ENCODE measurements at places on chromosomes 7 and 10.

DNA sequence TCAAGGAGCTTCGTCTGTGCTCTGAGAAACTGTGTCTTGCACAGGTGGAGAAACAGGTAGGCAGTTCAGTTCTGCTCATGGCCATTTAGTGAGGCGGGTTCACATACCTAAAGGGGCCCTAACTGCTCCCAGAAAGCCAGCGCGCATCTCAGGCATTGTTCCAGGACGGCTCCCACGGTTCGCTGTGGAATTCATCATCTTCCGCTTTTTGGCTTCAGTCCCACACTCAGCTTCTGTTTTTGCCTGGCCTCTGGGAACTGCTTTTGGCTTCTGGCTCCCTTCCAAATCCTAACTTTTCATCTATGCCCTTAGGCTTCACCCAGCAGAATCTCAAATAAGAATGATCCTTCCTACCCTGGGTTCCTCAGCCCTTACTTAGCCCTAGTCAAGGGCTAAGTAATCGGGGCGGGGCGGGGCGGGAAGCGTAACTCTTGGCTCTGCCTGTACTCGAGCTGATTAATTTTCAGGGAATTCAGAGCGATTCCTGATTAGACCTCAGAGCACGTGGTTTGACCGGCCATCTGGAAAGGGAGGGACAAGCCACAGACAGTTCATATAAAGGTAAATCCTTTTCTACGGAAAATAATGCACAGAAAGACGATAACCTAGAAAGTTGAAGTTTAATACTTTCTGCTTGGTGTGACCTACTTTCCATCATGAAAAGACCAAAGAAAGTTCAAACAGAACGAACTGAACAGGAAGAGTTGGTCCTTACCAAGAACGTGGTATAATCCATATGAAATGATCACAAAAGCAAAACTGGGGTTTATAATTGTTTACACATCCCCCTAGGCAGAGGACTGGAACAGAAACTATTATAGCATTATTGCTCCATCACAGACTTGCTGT is 105.7 kb downstream of the ST8SIA6 start:
- peak; percentile 83 for DNase-seq

DNA sequence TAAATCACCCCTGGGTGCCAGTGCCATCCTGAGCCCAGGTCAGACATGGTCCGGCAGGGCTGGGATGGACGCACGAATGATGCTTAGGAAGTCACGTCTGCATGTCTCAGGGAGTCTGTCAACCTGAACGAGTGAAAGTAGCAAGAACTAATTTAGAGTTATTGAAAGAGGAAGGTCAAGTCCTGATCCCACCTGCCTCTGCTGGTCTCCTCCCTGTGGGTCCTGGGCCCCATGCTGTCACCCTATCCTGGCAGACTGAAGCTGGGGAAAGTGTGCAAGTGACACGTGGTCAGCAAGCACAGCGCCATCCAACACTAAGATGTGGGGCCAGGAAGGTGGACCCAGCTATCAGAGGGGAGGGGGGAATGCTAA is 26.1 kb upstream of the GRID1 start:
- DNase-seq, result no peak

- DNase-seq, result no peak
These were observed 273.4 kb upstream of the PHYHIPL start for GRCh38 chr10:58903071-58903470.

DNA sequence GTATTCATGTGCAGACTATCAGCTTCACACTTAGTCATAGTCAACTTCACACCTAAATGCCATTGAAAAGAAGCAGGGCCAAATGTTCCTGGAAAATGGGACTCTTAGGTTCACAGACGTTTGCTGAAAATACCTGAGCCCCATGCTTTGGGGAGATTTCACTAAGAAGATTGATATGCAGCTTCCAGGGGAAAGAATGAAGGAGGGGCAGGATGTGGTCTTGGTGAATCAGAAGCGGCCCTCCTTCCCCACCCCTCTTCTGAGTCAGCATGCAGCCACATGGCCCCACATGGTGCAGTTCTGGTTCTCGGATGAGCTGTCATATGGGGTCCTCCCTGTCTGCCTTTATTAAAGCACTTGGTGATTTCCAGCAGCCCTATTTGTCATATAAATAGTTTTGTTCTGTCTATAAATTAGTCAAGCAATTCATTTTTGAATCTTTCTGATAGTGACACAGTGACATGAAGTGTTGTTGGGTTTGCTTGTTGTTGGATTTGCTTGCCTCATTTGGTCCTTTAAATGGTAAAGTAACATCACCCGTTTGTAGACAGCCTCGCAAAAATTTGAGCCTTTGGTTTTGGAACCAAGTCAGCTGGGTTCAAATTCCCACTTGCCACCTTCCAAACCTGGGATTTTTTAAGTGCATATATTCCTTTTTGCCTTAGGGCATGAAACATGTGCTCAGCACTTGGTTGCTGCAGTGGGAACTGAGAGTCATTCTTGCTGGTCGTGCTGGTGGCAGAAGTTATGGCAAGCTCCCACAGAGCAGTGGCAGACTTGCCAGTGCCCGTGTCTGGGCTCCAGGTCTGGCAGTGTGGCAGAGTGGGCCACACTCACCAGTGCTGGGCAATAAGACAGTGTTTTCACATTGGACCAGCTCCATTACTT is 68.1 kb upstream of the CDK6 start:
- DNase-seq, result peak; percentile 100

GRCh38 chr10:124746992-124747391 is 2.8 kb upstream of the FAM53B start:
- DNase-seq, result no peak

GRCh38 chr7:139424004-139424403 is 59.5 kb downstream of the KLRG2 start:
- no peak for DNase-seq

DNA sequence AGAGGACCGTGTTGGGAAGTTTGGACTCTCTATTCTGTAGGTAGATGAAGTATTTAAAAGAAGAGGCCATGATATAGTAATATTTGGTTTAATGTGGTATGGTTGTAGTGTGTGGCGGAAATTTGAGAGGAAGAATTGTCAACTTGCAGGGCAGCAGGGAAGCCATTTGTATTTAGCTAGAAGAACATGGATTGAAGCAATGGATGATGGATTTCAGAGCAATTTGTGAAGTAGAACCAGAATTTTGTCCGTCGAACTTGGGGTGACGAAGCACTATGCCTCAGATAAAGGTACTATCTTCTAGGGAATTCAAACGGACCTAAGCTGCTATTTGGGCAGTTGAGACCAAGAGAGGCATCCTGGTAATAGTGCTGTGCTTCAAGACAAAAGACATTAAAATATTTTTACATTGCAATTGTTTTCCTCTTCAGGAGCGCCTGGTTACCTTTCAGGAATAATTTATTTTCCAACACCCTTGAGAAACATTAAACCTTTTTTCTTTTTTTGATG is 615 bp upstream of the WBP1L start:
- DNase-seq, result no peak

GRCh38 chr7:35792873-35793489 is 7.9 kb upstream of the SEPTIN7 start:
- DNase-seq, result no peak

DNA sequence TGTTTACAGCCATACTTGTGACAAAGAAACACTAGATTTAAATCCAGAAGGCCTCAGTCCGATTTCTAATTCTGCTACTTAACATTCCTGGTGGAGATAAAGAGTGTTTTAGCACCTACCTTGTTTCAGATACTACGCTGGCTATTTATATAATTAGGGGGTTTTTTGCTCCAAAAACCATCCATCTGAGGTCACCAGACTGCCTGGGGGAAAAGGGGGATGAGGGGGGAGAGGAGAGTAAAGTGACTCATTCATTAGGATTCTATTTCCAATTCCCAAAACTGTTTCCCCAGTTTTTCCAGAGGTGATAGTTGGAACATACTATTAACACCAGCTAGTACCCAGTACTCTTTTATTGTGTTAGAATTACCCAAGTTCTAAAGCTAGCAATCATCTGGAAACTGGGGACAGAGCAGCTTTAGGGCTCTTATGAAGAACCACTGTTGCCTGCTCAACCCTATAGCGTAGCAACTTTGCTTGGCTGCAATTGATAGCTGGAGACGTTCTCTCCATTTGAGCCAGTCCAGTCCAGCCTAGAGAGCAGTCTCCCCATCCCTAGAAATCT is 6.6 kb downstream of the GCC1 start:
- no peak for DNase-seq

- DNase-seq, result peak; percentile 8
These were observed 306.1 kb downstream of the DGKB start for GRCh38 chr7:14596421-14596820.

GRCh38 chr10:64345856-64346255 is 824.7 kb downstream of the REEP3 start:
- no peak for DNase-seq

- DNase-seq, result no peak
These were observed 56.6 kb downstream of the PAPSS2 start for GRCh38 chr10:87716348-87716670.

DNA sequence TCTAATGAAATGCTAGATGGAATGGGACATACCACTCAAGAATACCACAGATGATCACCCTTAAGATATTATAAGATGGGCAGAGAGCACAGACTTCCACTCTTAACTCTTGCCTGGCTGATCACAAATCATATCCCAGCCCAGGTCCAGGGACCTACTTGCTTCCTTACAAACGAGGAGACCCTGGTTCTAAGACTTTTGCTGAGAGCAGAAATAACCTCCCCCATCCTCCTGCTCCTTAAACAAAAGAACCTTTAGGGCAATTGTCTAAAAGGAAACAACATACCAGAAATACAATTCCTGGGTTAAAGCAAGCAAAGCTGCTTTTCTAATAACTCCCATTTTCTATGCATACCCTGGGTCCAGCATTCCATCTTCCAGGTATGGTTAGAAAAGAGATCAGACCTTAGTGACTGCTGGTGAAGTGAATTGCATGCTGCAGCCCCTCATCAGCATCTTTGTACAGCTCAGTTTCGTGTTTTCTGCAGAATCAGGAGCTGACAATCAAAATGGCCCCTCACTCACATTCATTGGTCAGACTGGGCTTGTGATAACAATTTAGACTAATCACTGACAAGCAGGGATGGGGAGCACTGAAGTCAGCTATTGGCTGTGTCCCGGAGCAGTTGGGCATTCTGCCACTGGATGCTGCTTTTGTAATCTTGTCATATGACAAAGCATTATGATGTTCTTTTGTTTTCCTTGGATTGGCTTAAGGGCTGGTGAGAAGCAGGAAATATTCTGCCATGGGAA is 14.6 kb downstream of the IFIT3 start:
- DNase-seq, result peak; percentile 98

- no peak for DNase-seq
These were observed 636.6 kb upstream of the FOXK1 start for GRCh38 chr7:4045450-4045849.

- no peak for DNase-seq
These were observed 27.9 kb upstream of the SH2B2 start for GRCh38 chr7:102258749-102259107.

DNA sequence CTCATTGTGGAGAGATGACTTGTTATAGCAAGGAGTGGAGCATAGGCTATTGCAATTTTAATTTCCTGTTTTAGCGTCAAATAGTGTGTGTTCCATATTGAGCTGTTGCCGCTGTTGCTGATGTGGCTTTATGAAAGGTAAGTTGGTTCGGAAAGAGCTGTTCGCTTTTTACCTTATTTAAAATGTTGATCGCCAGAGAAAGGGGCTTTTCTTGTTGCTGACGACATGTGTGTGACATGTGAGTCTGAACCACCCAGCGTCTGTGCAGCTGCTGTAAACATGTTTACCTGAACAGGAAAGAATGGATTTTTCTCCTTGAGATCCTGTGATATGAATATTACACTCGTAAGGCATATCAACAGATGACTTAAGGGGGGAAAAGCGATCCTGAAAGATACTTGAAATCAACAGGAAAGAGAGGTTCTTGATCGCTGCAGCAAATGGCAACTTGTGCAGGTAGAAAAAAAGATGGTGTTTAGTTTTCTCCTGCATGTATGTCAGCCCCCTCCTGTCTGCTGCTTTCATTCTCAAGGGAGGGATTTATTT is 2.5 kb downstream of the ZEB1 start:
- no peak for DNase-seq

DNA sequence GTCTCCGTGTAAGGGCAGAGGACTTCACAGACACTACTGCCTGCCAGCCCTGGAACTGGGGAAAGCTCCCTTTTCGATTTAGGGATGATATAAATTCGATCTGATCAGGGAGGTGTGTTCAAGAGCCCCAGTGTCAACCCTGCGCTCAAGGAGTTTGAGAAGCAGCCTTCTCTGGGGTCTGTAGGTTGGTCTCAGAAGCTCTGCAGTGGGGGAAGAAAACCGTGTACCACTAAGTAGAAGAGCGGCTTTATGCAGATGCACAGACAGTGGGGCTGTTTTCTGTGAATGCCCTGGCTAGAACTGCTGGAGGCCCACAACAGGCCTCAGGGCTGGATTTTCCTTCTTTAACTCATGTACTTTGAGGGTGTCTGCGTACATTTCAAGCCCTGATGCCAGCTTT is 6.3 kb upstream of the TBX20 start:
- no peak for DNase-seq

DNA sequence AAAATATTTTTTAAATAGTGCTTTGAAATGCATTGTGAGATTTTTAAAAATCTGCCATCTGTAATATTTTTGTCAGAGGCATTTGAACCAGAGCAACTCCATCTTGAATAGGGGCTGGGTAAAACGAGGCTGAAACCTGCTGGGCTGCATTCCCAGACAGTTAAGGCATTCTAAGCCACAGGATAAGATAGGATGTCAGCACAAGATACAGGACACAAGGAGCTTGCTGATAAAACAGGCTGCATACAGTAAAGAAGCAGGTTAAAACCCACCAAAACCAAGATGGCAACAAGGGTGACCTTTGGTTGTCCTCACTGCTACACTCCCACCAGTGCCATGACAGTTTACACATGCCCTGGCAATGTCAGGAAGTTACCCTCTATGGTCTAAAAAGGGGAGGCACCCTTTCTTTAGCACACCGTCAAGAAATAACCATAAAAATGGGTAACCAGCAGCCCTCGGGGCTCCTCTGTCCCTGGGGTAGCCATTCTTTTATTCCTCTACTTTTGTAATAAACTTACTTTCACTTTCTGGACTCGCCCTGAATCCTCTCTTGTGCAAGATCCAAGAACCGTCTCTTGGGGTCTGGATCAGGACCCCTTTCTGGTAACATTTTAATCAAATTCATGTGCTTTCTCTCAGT is 273.7 kb downstream of the SEMA3D start:
- DNase-seq, result peak; percentile 26

DNA sequence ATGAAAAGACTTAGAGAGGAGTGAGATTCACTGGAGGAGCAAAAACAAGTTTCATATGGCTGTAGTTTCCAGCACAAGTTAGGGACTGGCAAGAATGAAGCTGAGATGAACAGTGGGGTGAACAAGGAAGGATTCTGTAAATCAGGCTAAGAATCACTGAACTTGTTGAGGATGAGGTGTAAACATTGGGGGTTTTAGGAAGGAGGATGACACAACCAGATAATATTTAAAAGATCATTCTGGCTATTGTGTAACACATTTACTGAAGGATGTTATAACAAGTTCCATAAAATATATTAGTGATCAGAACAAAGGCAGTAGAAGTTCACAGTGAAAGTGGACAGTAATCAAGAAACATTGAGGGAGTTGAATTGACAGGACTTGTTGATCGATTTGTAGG is 68.9 kb downstream of the CD36 start:
- DNase-seq, result no peak

- no peak for DNase-seq
These were observed 134.7 kb upstream of the TCERG1L start for GRCh38 chr10:131446171-131446570.
